Keratinocyte (primary cell): ENCODE measurements at places on chromosomes 12 and 14. TPM values are rescaled to one million over a fixed set of nuclear protein-coding genes. Genes with fewer than 3 reads are reported as not detected.

GRCh38 chr14:72745546-72745945 is 148.4 kb downstream of the DPF3 start:
- no peak overlapping the region for H3K4me3 ChIP-seq
- H3K4me1 ChIP-seq, result peaks cover 14% of the 10 kb centered on the region
- no peak overlapping the region for H3K27ac ChIP-seq
- H3K27me3 ChIP-seq, result no peaks in the 10 kb centered on the region

DNA sequence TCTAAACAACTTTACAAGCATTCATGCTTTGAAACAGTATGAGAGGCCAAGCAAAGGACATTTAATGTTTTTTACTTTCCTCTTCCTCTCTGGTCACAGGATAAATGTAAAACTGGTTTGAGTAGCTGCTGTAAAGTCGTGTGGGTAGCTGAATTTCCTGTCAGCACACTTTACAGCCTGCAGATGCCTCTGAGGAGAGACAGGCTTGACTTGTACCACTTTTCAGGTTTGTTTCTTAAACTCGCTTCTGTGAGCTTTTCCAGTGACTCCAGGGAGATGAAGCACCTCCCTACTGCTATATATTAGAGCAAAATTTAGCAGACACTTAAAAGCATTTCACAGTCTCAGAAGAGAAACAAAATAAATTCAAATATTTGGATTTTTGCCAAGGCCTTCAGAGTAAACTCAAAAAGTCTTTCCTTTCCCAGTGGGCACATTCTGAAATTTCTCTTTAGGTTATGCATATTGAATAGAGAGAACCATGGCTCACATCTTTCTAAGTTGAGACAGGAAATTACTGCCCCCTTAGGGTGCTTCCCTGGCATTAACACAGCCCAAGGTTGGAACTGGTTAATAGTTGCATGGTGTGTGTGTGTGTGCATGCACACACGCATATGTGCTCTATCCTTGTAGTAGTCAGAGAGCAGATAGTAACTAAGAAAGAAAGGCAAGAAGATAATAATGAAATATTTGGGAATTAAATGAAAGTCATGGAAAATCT is 557.3 kb upstream of the MIS18BP1 start:
- no peaks in the 10 kb centered on the region for H3K27me3 ChIP-seq
- no peak for DNase-seq

GRCh38 chr14:105496831-105497591 is 6.0 kb downstream of the TEDC1 start:
- H3K27me3 ChIP-seq, result no peaks in the 10 kb centered on the region
- H3K4me1 ChIP-seq, result peaks cover 8% of the 10 kb centered on the region
- peaks cover 2% of the 10 kb centered on the region for H3K36me3 ChIP-seq
- no peak overlapping the region for H3K4me3 ChIP-seq

- H3K4me3 ChIP-seq, result no peak overlapping the region
- H3K27ac ChIP-seq, result no peak overlapping the region
- H3K27me3 ChIP-seq, result peaks cover 18% of the 10 kb centered on the region
- no peak for DNase-seq
- no peaks in the 10 kb centered on the region for H3K36me3 ChIP-seq
These were observed 3.5 kb upstream of the PTPRO start for GRCh38 chr12:15318841-15319240.

The FAM186B gene
- polyA plus RNA-seq, result 0.12 to 0.23 TPM (median 0.13 TPM) in 3 replicates

The C1S gene
- 1.9 to 6.0 TPM (median 2.6 TPM) in 3 replicates for polyA plus RNA-seq

GRCh38 chr12:49296034-49296835 is 1.3 kb downstream of the PRPH start:
- peaks cover 13% of the 10 kb centered on the region for H3K4me1 ChIP-seq
- no peaks in the 10 kb centered on the region for H3K36me3 ChIP-seq
- peaks cover 47% of the 10 kb centered on the region for H3K27me3 ChIP-seq
- no peak overlapping the region for H3K27ac ChIP-seq
- no peak overlapping the region for H3K4me3 ChIP-seq
- no peak for DNase-seq

- no peak overlapping the region for H3K4me3 ChIP-seq
- no peaks in the 10 kb centered on the region for H3K27me3 ChIP-seq
- no peak for DNase-seq
- H3K4me1 ChIP-seq, result no peaks in the 10 kb centered on the region
These were observed 10.2 kb upstream of the C12orf43 start for GRCh38 chr12:121026274-121027045.

The WDHD1 gene
- 4.8 to 13.0 TPM (median 7.4 TPM) in 3 replicates for polyA plus RNA-seq

- H3K27me3 ChIP-seq, result no peaks in the 10 kb centered on the region
- no peak overlapping the region for H3K27ac ChIP-seq
- no peak for DNase-seq
- H3K4me1 ChIP-seq, result no peaks in the 10 kb centered on the region
- no peaks in the 10 kb centered on the region for H3K36me3 ChIP-seq
These were observed 15.3 kb downstream of the PPP1R13B start for GRCh38 chr14:103832046-103832445.

DNA sequence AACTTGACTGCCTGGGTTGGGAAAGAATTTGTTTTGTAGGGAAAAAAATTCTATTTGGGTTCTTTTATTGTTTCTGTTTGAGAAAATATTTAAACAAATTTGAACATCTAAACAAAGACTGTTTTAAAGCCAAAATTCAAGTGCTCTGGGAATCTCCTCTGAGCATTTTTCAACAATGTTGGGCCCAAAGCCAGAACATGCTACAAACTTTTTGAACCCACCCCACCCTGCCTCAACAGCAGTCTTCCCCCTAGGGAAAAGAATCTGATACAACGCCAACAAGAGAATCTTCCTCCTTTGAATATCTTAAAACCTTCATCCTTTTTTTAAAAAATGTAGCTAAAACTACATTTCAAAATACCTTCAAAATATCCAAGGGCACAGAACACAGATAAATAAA is 20.4 kb upstream of the NID2 start:
- H3K27me3 ChIP-seq, result no peaks in the 10 kb centered on the region
- DNase-seq, result no peak
- no peak overlapping the region for H3K4me3 ChIP-seq
- no peak overlapping the region for H3K27ac ChIP-seq
- H3K4me1 ChIP-seq, result no peaks in the 10 kb centered on the region

The GALNT16 gene
- polyA plus RNA-seq, result 0.04 TPM in 1 of 3 replicates, not detected in the others

GRCh38 chr12:75087654-75088053 is 122.0 kb downstream of the KCNC2 start:
- no peaks in the 10 kb centered on the region for H3K4me1 ChIP-seq
- H3K4me3 ChIP-seq, result no peak overlapping the region
- no peaks in the 10 kb centered on the region for H3K36me3 ChIP-seq
- H3K27ac ChIP-seq, result no peak overlapping the region
- H3K27me3 ChIP-seq, result no peaks in the 10 kb centered on the region

DNA sequence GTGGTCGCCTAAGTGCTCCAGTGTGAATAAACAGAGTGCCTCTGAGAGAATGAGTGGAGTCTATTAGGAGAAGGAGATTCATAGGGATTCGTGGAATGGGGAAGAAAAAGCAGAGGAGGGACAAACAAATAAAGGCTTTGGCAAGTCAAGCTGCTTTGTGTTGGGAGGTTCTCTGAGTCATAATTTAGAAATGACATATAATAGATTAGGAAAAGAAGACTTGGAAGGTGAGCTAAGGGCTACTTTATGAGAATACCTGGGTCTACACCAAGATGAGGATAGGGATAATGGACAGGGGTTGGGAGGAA is 6.4 kb upstream of the NTN4 start:
- no peaks in the 10 kb centered on the region for H3K36me3 ChIP-seq
- no peak overlapping the region for H3K4me3 ChIP-seq
- no peak overlapping the region for H3K27ac ChIP-seq
- peaks cover 6% of the 10 kb centered on the region for H3K4me1 ChIP-seq
- H3K27me3 ChIP-seq, result no peaks in the 10 kb centered on the region
- no peak for DNase-seq

DNA sequence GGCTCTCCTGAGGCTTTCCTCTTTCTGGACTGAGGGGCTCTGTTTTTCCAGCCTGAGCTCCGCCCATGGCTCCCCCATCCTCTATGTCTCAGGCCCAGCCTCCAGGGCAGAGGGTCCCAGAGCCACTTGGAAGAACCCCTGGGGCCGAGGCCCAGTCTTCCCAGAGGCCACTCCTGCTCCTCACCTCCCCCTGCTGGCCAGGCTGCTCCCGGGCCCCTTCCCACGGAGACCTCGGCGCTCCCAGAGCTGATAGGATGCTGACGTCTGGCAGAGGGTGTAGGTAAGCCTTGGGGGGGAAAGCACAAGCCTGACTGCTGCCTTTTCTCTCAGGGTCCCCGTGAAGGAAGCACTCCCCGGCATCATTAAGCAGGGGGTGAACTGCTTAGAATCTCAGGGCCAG is 51.4 kb downstream of the ERH start:
- H3K4me1 ChIP-seq, result no peaks in the 10 kb centered on the region
- DNase-seq, result no peak
- H3K4me3 ChIP-seq, result no peak overlapping the region
- H3K27me3 ChIP-seq, result peaks cover 36% of the 10 kb centered on the region
- H3K27ac ChIP-seq, result no peak overlapping the region
- no peaks in the 10 kb centered on the region for H3K36me3 ChIP-seq

- H3K4me3 ChIP-seq, result no peak overlapping the region
- H3K27ac ChIP-seq, result no peak overlapping the region
- DNase-seq, result no peak
- H3K36me3 ChIP-seq, result no peaks in the 10 kb centered on the region
These were observed 475.6 kb upstream of the SOX5 start for GRCh38 chr12:24424889-24425600.

The PYGL gene
- polyA plus RNA-seq, result 197 to 397 TPM (median 331 TPM) in 3 replicates

- no peak overlapping the region for H3K27ac ChIP-seq
- no peaks in the 10 kb centered on the region for H3K27me3 ChIP-seq
- H3K36me3 ChIP-seq, result no peaks in the 10 kb centered on the region
- no peak overlapping the region for H3K4me3 ChIP-seq
- no peak for DNase-seq
These were observed 86.6 kb downstream of the PPP1R12A start for GRCh38 chr12:79848339-79848738.

DNA sequence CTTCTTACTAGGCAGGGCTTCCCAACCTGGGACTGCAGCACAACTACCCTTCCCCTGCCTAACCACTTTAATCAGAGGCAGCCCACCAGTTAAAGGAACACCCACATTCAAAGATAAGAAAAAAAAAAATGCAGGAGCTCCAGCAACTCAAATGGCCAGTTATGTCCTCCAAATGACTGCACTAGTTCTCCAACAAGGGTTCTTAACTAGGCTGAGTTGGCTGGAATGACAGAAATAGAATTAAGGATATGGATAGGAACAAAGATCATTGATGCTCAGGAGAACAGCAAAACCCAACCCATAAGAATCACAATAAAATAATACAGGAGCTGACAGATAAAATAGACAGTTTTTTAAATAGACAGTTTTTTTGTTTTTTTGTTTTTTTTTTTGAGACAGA is 154.2 kb downstream of the PLCZ1 start:
- H3K4me3 ChIP-seq, result no peak overlapping the region
- H3K4me1 ChIP-seq, result no peaks in the 10 kb centered on the region
- no peaks in the 10 kb centered on the region for H3K27me3 ChIP-seq
- no peaks in the 10 kb centered on the region for H3K36me3 ChIP-seq

GRCh38 chr12:107903341-107904061 is 129.0 kb downstream of the ASCL4 start:
- no peak for DNase-seq
- H3K27me3 ChIP-seq, result peaks cover 16% of the 10 kb centered on the region
- H3K4me3 ChIP-seq, result peak overlapping the region; percentile 44
- no peaks in the 10 kb centered on the region for H3K36me3 ChIP-seq

- no peaks in the 10 kb centered on the region for H3K36me3 ChIP-seq
- no peak overlapping the region for H3K27ac ChIP-seq
- DNase-seq, result no peak
- no peak overlapping the region for H3K4me3 ChIP-seq
- no peaks in the 10 kb centered on the region for H3K4me1 ChIP-seq
- H3K27me3 ChIP-seq, result no peaks in the 10 kb centered on the region
These were observed 251.5 kb downstream of the DPY19L2 start for GRCh38 chr12:63416788-63417187.

The PPP1R3E gene
- polyA plus RNA-seq, result 1.6 to 2.5 TPM (median 1.9 TPM) in 3 replicates

DNA sequence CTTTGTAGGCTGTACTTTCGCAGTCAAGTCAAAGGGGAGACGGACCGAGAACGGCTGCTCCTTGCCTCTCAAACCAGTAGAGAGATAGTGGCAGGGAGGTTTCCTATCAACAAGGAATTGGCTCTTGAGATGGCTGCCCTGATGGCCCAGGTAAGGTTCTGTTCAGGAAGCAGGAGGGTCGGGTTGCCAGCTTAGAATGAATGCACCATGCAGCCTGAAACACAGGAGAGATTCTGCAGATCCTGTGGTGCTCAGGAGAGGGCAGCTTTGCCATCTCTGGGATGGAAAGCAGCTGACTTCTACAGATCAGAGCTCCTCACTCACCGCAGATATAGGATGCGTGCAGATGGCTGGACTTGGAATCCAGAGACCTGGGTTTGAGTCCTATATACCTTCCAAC is 18.0 kb downstream of the PIGH start:
- no peaks in the 10 kb centered on the region for H3K4me1 ChIP-seq
- no peaks in the 10 kb centered on the region for H3K27me3 ChIP-seq
- no peak overlapping the region for H3K27ac ChIP-seq
- no peak for DNase-seq
- peaks cover 19% of the 10 kb centered on the region for H3K36me3 ChIP-seq
- H3K4me3 ChIP-seq, result no peak overlapping the region

- H3K27me3 ChIP-seq, result no peaks in the 10 kb centered on the region
- H3K36me3 ChIP-seq, result no peaks in the 10 kb centered on the region
- peak; percentile 68 for DNase-seq
- H3K4me1 ChIP-seq, result peaks cover 4% of the 10 kb centered on the region
- no peak overlapping the region for H3K27ac ChIP-seq
These were observed 4.3 kb upstream of the DHRS2 start for GRCh38 chr14:23631702-23632460.

DNA sequence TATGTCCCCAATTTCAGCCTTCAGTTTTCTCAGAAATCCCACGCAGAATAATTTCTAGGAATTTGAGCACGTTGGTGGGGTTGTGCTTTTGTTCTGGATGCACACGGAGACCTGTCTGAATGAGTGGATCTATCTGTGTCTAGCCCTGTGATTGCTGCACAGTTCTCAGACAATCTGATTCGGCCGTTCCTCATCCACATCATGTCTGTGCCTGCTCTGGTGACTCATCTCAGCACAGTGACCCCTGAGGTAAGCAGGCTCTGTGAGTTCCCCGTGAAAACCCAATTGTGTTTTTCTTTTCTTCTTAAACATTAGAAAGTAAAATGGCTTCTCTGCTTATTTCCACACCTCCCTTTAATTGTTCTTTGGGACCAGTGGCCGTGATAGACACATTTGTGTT is 20.2 kb downstream of the UBE3B start:
- peaks cover 24% of the 10 kb centered on the region for H3K36me3 ChIP-seq
- peak overlapping the region; percentile 57 for H3K27ac ChIP-seq
- no peaks in the 10 kb centered on the region for H3K27me3 ChIP-seq
- no peak overlapping the region for H3K4me3 ChIP-seq
- peak; percentile 30 for DNase-seq

GRCh38 chr14:79583738-79584408 is 627.4 kb downstream of the DIO2 start:
- no peak for DNase-seq
- peaks cover 36% of the 10 kb centered on the region for H3K4me1 ChIP-seq
- no peak overlapping the region for H3K4me3 ChIP-seq
- H3K27ac ChIP-seq, result peak overlapping the region; percentile 42

DNA sequence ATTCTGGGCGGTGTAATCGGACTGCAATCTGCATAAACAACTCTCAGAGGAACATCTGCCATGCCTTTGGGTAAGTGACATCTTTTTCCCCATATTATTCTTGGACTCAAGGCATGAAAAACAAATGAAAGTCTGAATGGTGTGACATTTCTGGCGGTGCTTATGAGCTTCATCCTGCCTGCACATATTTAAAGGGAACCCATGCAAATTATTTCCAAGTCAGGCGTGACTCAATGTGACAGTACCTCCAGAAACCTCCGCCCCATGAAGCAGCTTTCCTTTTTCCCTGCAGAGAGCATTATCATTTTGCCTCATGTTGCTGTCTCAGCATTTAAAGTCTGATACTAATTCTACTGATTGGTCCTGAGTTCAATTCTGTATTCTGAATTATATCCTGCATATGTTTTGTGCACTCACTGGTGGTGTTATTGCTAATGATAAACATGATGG is 585.4 kb downstream of the SNAPC1 start:
- H3K27ac ChIP-seq, result no peak overlapping the region
- no peaks in the 10 kb centered on the region for H3K4me1 ChIP-seq
- no peak for DNase-seq

The KLRF1 gene
- polyA plus RNA-seq, result 0.12 TPM in 1 of 3 replicates, not detected in the others
